ENCODE measurements at places on chromosomes 11 and 22.
A peak's percentile ranks its signal among the peaks of the same experiment; 100 is the strongest.

GRCh38 chr11:112103446-112103845, 16.8 kb downstream of the SDHD start:
- peak; percentile 82 for DNase-seq

GRCh38 chr11:12319988-12320387, 57.4 kb upstream of the PARVA start:
- DNase-seq, result no peak

DNA sequence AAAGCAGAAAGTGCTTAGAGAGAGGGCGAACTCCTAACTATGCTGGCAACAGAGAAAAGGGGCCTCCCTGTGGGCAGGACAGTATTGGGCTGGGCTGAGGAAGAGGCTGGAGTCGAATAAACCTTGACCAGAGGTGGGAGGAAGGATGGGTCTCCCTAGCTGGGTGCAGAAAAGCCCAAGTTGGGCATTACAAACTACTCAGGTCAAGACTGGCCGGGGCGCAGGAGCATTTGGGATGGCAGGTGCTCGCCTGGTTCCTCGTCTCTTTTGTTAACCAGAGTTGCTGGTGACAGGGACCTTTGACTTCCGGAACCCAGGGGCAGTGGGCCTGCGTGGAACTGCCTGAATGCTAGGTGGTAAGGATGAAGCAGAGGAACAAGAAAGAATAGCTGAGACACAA, 80.3 kb upstream of the SHISAL1 start:
- DNase-seq, result no peak

GRCh38 chr22:44442186-44442815, 55.7 kb downstream of the RTL6 start:
- DNase-seq, result no peak

DNA sequence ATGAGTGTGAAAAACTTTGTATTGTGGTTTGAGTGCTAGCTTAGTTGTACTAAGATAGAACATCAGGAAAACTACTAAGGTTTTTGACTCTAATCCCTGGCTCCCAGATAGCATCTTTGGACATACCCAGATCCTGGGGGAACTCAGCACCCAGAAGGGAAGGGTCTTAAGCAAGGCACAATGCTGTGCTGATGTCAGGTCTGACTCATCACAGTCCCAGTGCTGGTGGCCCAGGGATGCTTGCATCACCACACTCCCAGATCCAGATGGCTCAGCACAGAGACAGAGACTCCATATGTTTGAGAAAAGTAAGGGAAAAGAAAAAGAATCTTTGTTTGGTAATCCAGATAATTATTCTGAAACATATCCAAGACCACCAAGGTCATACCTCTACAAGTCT, 18.3 kb upstream of the OR56A3 start:
- DNase-seq, result no peak

GRCh38 chr11:98589967-98590366, 430.8 kb upstream of the CNTN5 start:
- no peak for DNase-seq

- no peak for DNase-seq
These were observed 62.5 kb upstream of the SORL1-AS1 start for GRCh38 chr11:121515335-121515671.

DNA sequence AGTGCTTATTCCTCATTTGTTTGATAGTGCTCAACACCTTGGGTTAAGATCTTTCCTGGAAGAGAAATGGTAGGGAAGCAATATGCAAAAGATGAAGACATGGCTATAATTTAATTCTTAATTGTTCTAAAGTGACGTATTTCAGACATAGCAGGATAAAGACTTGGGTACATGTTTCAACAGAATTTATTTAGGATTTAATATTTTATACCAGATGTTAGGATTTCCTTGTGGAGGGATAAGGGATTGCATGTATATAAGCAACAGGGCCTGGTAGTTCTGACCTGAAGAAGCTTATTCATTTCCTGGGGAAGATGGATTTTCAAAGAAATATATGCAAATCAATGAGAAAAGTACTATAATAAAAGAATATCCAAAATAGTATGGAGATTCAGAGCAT, 163.8 kb downstream of the FAT3 start:
- no peak for DNase-seq

- DNase-seq, result no peak
These were observed 2.0 kb downstream of the MUS81 start for GRCh38 chr11:65862191-65862735.

Data from inflammatory macrophage (primary cell).